ENCODE measurements at places on chromosomes 12 and 14. TPM values are rescaled to one million over a fixed set of nuclear protein-coding genes. Genes with fewer than 3 reads are reported as not detected.

DNA sequence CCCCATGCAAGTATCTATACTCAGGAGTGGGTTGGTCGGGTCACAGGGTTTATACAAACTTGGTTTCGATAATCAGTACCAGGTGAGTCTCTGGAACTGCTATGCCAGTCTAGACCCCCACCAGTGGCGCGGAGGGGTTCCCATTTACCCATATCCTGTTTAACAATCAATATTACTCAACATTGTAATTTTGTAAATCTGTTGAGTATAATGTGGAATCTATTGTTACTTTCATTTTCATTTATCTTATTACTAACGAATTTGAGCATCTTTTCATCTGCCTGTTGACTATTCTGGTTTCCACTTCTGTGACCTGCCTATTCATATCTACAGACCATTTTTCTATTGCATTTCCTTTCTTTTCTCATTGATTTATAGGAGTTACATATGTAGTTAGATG, 275.2 kb upstream of the CRY1 start:
- peak overlapping the region; percentile 97 for H3K27ac ChIP-seq

- H3K36me3 ChIP-seq, result no peaks in the 10 kb centered on the region
- peaks cover 4% of the 10 kb centered on the region for H3K27me3 ChIP-seq
- no peak overlapping the region for H3K4me3 ChIP-seq
- peaks cover 1% of the 10 kb centered on the region for H3K4me1 ChIP-seq
- DNase-seq, result no peak
Measured at GRCh38 chr12:62724947-62725451, 210.0 kb downstream of the PPM1H start.

- H3K4me3 ChIP-seq, result no peak overlapping the region
- DNase-seq, result no peak
- no peaks in the 10 kb centered on the region for H3K36me3 ChIP-seq
- H3K27me3 ChIP-seq, result peaks cover 16% of the 10 kb centered on the region
- H3K27ac ChIP-seq, result no peak overlapping the region
- peaks cover 3% of the 10 kb centered on the region for H3K4me1 ChIP-seq
Measured at GRCh38 chr14:92886337-92886736, 36.6 kb upstream of the CHGA start.

- DNase-seq, result no peak
- H3K4me1 ChIP-seq, result no peaks in the 10 kb centered on the region
- H3K36me3 ChIP-seq, result no peaks in the 10 kb centered on the region
Measured at GRCh38 chr14:54603362-54603761, 36.4 kb downstream of the SAMD4A start.

- H3K36me3 ChIP-seq, result peaks cover 40% of the 10 kb centered on the region
- DNase-seq, result no peak
- peak overlapping the region; percentile 90 for H3K27ac ChIP-seq
- peak overlapping the region; percentile 65 for H3K4me3 ChIP-seq
- H3K27me3 ChIP-seq, result no peaks in the 10 kb centered on the region
Measured at GRCh38 chr12:110349096-110349495, 54.4 kb downstream of the ANAPC7 start.

GRCh38 chr12:53174881-53175491, 5.5 kb upstream of the ZNF740 start:
- no peak overlapping the region for H3K4me3 ChIP-seq
- peaks cover 4% of the 10 kb centered on the region for H3K36me3 ChIP-seq
- H3K27ac ChIP-seq, result no peak overlapping the region
- H3K4me1 ChIP-seq, result peaks cover 16% of the 10 kb centered on the region
- H3K27me3 ChIP-seq, result no peaks in the 10 kb centered on the region
- no peak for DNase-seq

The CIROP gene
- total RNA-seq, result not detected
